ENCODE measurements at places on chromosomes 16 and 17. TPM values are rescaled to one million over a fixed set of nuclear protein-coding genes. Genes with fewer than 3 reads are reported as not detected.

- H3K4me1 ChIP-seq = no peaks in the 10 kb centered on the region
- no peaks in the 10 kb centered on the region for H3K36me3 ChIP-seq
- H3K27ac ChIP-seq = no peak overlapping the region
- H3K27me3 ChIP-seq = no peaks in the 10 kb centered on the region
- no peak overlapping the region for H3K4me3 ChIP-seq
Measured at GRCh38 chr16:24853830-24854229, 8.1 kb downstream of the SLC5A11 start.

GRCh38 chr16:30953511-30954124 lies 3.9 kb upstream of the SETD1A start:
- peaks cover 6% of the 10 kb centered on the region for H3K4me1 ChIP-seq
- H3K36me3 ChIP-seq = no peaks in the 10 kb centered on the region
- H3K27ac ChIP-seq = no peak overlapping the region
- peaks cover 14% of the 10 kb centered on the region for H3K27me3 ChIP-seq
- no peak overlapping the region for H3K4me3 ChIP-seq
- DNase-seq = peak; percentile 88

Gene CCDC144A
- total RNA-seq = 1.2 TPM

DNA sequence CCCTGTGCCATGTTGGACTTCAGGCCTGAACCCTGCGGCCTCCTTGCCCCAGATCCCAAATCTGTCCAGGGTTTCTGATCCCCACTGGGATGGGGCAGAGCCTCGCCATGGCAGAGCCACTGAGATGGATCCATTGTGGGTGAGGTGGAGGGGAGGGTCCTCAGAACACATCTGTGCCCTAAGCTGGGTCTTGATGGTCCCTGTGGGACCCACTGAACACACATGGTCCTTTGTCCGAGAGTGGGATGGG lies 38.0 kb upstream of the KSR1 start:
- H3K4me3 ChIP-seq = no peak overlapping the region
- DNase-seq = no peak
- H3K36me3 ChIP-seq = no peaks in the 10 kb centered on the region
- no peaks in the 10 kb centered on the region for H3K4me1 ChIP-seq
- H3K27ac ChIP-seq = no peak overlapping the region
- peaks cover 6% of the 10 kb centered on the region for H3K27me3 ChIP-seq

DNA sequence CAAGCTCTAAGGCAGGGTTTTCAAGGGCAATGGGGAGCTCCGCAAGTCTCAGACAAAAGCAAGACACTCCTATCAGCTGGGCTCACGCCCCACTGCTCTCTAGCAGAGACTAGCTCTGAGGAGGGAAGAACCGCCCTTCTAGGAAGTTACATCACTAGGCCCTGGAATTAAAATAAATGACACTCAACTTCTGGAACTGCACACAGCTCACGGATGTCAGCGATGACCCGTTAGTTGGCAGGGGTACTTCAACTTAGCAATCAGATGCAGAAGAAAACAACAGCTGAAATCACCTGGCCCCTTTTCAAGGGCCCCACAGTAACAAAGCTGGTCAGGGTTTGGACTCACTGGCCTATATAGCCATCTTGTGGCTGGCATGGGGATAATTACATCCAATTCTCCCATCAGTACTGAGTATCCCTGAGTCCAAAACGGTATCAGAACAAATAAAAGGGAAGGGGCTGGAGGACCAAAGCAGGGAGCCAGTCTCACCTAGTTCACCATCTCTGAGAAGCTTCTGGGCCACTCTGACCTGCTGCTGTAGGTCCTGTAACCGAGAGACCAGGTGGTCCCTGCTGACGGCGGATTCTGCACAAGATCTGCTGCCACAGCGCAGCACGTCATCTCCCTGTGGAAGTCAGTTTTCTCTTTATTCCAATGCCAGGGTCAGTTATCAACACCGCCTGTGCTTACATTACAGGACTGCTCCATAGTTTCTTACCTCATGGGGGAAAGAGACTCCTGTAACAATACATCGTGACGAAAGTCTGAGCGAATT lies 22.2 kb downstream of the SERPINF1 start:
- H3K4me3 ChIP-seq = no peak overlapping the region
- H3K27ac ChIP-seq = peak overlapping the region; percentile 38
- H3K27me3 ChIP-seq = peaks cover 2% of the 10 kb centered on the region

DNA sequence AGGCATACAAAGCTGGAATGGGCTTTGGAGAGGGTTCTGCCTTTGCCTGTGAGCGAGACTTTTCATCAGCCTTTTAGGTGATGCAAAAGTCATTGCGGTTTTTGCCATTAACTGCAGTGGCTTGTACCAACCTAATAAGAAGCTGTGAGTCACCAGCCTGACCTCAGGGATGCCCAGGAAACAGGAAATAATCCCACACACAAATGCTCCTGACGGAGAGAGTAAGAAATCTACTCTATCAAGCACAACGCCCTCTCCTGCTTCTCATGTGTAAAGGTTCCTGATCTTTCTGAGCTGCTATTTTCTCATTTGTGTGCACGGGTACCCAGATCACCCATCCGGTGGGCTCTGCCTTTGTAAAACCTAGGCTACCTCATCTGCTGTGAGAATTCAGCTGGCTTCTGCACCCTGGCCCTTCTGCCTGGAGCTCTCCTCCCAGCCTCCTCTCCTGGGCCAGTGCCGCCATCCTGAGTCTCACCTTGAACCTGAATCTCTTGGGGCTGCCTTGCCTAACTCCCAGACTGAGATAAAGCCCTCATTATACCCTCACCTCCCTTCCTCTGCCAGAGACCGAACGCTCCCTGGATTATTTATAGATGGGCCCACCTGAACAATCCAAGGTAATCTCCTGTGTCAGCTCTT lies 299.7 kb downstream of the C16orf95 start:
- no peak for DNase-seq
- H3K36me3 ChIP-seq = no peaks in the 10 kb centered on the region
- H3K4me3 ChIP-seq = no peak overlapping the region
- no peak overlapping the region for H3K27ac ChIP-seq
- H3K27me3 ChIP-seq = peaks cover 2% of the 10 kb centered on the region

DNA sequence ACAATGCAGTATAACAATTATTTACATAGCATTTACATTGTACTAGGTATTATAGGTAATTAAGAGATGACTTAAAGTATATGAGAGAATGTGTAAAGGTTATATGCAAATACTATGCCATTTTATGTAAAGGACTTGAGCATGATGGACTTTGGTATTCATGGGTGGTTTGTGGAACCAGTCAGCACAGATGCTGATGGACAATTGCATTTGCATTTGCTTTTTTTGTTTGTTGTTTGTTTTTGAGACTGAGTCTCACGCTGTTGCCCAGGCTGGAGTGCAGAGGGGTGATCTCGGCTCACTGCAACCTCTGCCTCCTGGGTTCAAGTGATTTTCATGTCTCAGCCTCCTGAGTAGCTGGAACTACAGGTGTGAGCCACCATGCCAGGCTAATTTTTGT lies 36.0 kb downstream of the BCAS3 start:
- no peak for DNase-seq
- H3K4me3 ChIP-seq = no peak overlapping the region
- no peaks in the 10 kb centered on the region for H3K4me1 ChIP-seq
- H3K36me3 ChIP-seq = no peaks in the 10 kb centered on the region
- H3K27me3 ChIP-seq = no peaks in the 10 kb centered on the region

Gene NR1D1
- 1.3 TPM for total RNA-seq

GRCh38 chr16:20868890-20869289 lies 31.3 kb downstream of the DCUN1D3 start:
- H3K27me3 ChIP-seq = peaks cover 3% of the 10 kb centered on the region
- no peaks in the 10 kb centered on the region for H3K36me3 ChIP-seq
- no peak overlapping the region for H3K27ac ChIP-seq
- H3K4me1 ChIP-seq = peaks cover 41% of the 10 kb centered on the region

DNA sequence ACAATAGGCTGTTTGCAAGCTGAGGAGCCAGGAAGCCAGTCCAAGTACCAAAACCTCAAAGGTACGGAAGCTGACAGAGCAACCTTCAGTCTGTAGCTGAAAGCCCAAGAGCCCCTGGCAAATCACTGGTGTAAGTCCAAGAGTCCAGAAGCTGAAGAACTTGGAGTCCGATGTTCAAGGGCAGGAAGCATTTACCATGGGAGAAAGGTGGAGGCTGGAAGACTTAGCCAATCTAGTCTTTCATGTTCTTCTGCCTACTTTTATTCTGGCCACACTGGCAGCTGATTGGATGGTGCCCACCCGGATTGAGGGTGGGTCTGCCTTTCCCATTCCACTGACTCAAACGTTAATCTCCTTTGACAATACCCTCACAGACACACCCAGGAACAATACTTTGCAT lies 15.3 kb downstream of the CD300LB start:
- H3K36me3 ChIP-seq = peaks cover 25% of the 10 kb centered on the region
- peaks cover 8% of the 10 kb centered on the region for H3K4me1 ChIP-seq
- peaks cover 12% of the 10 kb centered on the region for H3K27me3 ChIP-seq
- DNase-seq = no peak
- no peak overlapping the region for H3K4me3 ChIP-seq

Gene SSTR5
- total RNA-seq = 1.3 TPM

Measured in glutamatergic neuron (in vitro differentiated cells).